ENCODE measurements at places on chromosomes 2 and 18.

DNA sequence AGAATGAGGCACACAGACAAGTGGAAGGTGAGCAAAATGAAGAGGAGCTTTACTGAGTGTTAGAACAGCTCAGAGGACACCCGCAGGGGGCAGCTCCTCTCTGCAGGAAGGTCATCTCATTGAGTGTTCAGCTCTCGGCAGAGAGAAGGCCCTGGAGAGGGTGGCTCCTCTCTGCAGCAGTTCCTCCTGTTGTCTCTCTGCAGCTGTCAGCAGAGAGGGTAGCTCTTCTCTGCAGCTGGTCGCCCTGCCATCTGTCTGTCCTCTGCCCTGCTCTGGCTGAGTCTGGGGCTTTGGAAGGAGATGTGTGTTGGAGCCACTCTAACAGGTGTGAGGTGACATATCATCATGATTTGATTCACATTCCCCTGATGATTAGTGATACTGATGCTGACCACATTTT lies 6.8 kb upstream of the SNTG2 start:
- DNase-seq: no peak

- DNase-seq: no peak
These were observed 86.8 kb downstream of the CLIP4 start for GRCh38 chr2:29201979-29202378.

DNA sequence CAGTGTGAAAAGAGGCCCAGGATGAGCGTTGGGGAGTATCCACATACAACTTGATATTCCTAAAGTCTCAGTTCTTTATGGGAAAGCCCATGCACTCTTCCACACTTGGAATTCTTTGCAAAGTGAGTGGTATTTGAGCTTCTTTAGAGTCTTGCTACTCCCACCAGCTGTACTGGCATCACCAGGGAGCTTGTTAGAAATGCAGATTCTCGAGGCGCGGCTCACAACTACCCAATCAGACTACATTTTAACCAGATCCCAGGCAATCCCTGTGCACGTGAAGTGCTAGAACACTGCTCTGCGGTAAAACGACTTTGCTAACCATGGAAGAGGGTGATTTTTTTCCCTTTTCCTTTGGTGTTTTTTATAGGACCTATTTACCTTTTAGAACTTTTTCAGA lies 184.7 kb downstream of the NEDD4L start:
- DNase-seq: no peak

- no peak for DNase-seq
These were observed 105.7 kb upstream of the LINC00305 start for GRCh38 chr18:64254399-64255093.

DNA sequence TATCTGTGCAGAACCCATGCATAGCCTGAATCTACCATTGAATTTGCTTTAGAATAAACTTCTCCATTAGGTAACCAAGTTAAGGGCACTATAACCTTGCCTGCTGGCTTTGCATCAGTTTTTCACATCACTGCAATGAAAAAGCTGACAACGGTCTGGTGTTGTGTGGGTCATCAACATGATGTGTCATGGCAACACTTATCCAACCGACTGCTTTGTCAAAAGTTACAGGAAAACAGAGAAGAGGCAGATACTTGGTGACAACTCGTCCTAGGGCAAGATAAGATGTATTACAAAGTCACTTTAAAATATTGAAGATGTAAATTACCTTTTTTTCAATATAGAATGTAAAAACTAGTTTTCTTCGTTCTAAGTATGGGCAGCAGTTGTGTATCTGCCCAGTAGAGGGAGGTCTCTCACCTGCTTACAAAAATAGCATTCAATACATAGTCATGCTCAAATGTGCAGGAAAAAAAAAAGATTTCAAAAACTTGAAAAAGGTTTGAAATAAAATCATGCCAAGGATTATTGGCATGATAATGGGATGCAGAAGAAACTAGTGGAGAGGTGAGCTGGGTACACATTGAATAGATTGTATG lies 96.3 kb downstream of the EVA1A start:
- DNase-seq: no peak

DNA sequence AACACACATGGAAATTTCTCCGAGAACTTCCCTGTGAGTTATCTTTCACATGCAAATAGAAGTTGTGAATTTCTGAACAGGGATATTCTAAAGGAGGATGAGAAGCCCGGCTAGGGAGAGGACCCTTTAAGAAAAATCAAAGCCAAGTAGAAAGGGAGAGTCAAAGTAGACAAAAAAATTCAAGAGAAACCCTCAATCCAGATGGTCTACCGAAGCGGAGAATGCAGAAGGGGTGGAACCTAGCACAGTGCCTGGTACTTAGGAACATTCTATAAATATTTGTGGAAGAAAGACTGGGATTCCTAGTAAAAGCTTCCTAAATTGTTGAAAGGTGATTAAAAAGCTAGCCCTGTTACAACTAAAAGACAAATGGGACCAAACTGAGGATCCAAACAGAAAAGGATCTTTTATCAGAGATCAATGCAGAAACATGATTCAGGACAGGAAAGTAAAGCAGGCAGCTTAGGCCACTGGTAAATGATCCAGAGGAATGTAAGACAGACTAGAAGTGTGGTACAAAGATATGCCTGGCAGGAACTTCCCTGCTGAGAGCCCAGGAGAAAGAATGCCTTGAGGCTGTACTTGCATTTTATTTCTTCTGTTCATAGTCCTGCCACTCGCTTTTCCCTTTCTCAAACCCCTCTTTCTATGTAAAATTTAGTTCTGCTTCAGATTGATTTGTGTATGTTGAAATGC lies 19.5 kb upstream of the GLS start:
- DNase-seq: peak; percentile 70

DNA sequence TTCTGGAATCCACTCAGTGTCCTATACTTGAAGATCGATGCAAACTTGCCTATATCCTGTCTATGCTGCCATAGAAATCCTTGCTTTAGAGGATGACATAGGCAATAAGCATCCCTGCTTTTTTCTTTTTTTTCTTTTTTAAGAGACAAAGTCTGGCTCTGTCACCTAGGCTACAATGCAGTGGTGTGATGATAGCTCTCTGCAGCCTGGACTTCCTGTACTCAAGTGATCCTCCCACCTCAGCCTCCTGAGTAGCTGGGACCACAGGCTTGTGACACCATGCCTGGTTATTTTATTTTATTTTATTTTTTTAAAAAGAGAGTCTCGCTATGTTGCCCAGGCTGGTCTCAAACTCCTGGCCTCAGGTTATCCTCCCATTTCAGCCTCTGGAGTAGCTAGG lies 76.9 kb downstream of the LBH start:
- DNase-seq: no peak

GRCh38 chr2:191773136-191773535 lies 73.8 kb downstream of the CAVIN2 start:
- DNase-seq: no peak

DNA sequence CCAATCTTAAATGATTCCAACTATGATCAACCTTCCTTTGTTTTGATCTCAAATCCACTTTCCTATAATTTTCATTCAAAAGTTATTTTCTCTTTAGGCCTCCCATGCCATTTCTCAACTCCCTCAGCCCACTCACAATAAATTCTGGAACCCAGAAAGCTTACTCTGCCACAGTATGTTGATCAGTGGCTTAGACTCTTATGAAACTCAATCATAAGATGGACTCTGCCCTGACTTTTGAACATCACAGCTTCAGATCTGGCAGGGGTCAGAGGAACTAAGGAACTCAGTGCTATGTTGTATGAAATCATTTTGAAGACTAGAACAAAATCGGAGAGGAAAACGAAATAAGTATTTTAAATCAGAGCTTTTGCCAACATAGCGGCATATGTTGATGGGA lies 59.8 kb upstream of the LGALSL start:
- no peak for DNase-seq

DNA sequence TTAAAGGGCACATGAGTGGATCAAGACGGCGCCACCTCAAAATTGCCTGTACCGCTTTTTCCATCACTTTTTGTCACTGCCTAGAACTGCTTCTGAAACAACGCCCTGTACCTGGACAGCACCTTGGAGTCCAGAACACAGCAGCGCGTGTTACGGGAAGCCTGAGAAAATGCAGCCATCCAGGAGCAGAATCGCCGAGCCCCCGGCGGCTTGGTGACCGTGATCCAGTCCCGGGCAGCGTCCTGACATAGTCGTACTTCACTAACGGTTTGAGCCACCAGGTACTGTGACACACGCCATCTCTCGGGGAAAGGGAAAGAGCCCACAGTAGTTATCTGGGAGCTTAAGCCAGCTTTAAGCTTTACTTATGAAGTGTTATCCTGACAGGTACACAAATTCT lies 168.9 kb upstream of the SALL3 start:
- no peak for DNase-seq

GRCh38 chr2:35803126-35803525 lies 552.5 kb upstream of the CRIM1 start:
- DNase-seq: no peak

- DNase-seq: no peak
These were observed 883 bp downstream of the SMCHD1 start for GRCh38 chr18:2656237-2656980.

GRCh38 chr2:218041302-218042168 lies 27.5 kb upstream of the RUFY4 start:
- DNase-seq: no peak

DNA sequence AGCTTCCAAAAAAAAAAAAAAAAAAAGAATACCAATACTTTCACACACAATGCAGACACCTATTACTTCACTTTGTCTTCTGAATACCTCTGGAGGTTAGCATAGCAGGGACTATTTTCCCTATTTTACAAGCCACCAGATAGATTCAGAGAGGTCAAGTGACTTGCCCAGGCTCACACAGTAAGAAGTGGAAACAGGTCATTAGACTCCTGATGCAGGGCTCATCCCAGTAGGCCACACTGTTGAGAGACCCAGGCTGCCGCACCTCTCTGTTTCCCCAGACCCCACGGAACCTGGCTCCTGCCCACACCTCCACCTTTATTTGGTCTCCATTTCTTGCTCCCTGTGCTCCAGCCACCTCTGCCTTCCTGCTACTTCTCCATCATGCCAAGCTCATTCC lies 19.4 kb downstream of the SMYD1 start:
- no peak for DNase-seq

- DNase-seq: no peak
These were observed 43.7 kb upstream of the CAB39 start for GRCh38 chr2:230668939-230669303.

GRCh38 chr18:70166668-70167067 lies 38.8 kb downstream of the RTTN start:
- DNase-seq: no peak

DNA sequence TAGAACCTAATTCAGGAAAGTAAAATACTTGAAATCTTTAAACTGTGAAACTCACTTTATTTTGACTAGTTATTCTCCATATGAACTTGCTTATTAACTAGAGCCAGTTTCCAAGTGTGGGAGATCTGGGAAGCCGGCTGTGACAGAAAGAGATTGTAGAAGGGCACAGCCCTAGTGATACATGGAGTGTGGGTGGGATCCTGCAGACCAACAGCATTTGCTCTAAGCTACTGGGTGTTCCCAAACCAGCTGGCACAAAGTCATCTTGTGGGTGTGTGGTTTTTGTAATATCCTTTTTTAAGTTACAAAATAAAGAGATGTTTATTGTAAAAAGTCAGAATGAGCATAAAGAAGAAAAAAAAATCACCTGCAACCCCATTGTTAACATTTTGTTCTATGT lies 3.4 kb downstream of the DUSP19 start:
- no peak for DNase-seq

DNA sequence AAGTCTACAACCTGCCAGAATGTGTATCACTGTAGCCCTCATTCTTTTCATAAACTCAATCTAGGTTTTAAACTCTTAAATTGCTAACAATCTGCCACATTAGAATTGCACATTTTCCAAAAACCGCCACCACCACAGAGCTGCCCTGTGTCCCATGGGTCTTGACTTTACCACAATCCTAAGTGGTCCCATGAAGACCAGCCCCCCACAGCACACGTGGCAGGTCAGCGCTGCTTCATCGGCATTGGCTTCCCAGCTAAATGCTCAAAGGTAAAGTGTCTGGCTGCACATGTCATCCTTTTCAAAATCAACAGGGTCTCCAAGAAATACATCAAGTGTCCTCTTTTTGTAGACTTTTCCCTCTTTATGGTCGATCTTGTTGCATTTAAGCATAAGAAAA lies 2.4 kb downstream of the TBC1D8 start:
- DNase-seq: no peak

- DNase-seq: no peak
These were observed 66.7 kb upstream of the ZFP36L2 start for GRCh38 chr2:43292851-43293743.

DNA sequence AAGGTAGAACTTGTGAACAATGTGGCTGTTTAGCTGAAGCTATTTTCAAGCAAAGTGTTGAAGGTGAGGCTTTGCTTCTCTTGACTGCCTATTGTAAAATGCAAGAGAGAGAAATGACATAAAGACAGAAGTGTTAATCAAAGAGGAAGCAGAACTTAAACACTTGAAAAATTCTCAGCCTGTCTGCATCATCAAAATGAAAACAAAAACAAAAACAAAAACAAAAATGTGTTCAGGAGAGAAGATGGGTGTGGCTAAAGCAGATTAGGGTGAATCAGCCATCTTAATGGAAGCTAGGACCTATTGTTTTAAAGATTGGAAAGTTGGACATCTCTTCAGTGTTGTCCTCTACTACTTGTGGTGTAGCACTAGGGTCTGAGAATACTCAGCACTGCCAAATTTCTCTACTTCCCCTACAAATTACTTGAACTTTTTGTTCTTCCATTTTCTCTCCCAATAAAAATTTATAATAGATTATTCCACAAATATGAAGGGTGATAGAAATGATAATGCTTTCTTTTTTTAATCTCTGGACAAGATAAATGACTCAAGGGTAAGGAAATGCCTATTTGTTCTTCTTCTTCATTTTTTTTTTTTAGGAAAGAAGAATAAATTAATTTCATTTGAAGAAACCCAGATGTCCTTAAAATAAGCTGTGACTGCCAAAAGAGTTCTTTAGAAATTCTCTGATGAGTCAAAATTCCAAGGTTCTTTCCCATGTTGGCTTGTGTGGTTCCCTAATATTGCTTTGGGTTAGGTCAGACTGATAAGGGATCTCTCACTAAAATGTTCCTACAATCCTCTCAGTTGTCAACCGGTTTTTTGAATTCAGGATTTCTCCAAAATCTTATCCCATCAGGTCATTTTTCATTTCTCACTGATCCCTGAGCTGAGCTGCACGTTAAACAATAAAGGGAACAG lies 571.2 kb upstream of the ZEB2 start:
- peak; percentile 68 for DNase-seq

- no peak for DNase-seq
These were observed 19.2 kb downstream of the ASAP2 start for GRCh38 chr2:9225806-9226205.

GRCh38 chr18:48728204-48728833 lies 189.5 kb downstream of the CTIF start:
- peak; percentile 97 for DNase-seq

DNA sequence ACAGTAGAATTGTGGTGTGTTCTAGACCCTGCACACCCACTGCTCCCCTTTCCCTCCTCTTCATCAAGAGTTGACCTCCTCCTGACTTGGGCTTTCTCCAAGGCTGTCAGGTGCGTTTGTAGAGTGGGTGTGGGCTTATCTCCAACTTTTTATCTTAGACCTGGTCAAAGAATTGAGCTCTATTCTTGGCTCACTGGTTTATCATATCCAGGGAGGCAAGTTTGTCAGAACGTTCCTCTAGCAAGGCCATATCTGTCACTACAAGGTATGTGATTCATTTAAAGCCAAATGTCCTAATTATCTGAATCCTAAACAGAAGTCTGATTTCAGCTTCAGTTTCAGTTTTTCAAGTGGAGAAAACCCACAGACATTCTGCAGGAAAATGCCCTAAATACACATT lies 117.1 kb upstream of the MGAT5 start:
- DNase-seq: no peak

All from AG09309 (cell line).